ENCODE measurements at places on chromosomes 2 and 18. TPM values are rescaled to one million over a fixed set of nuclear protein-coding genes. Genes with fewer than 3 reads are reported as not detected.

The UGT1A9 gene
- not detected for total RNA-seq

The TXNDC2 gene
- total RNA-seq, result not detected

The LRRTM4 gene
- total RNA-seq, result not detected

The RAX gene
- 0.56 TPM for total RNA-seq

The RAMP1 gene
- total RNA-seq, result 0.47 TPM

The GAREM2 gene
- total RNA-seq, result 0.96 TPM

The SH3RF3 gene
- total RNA-seq, result 1.7 TPM

The CXCR1 gene
- not detected for total RNA-seq

The IL1A gene
- total RNA-seq, result 2.0 TPM

The PLEKHH2 gene
- total RNA-seq, result 2.4 TPM

- no peak for DNase-seq
Measured at GRCh38 chr2:196413821-196414274, 225.7 kb upstream of the CCDC150 start.

- no peak for DNase-seq
Measured at GRCh38 chr2:128270672-128271596, 47.7 kb downstream of the HS6ST1 start.

- no peak for DNase-seq
Measured at GRCh38 chr2:209208211-209208610, 215.6 kb upstream of the MAP2 start.

GRCh38 chr2:191032588-191033429, 18.8 kb upstream of the STAT1 start:
- no peak for DNase-seq

DNA sequence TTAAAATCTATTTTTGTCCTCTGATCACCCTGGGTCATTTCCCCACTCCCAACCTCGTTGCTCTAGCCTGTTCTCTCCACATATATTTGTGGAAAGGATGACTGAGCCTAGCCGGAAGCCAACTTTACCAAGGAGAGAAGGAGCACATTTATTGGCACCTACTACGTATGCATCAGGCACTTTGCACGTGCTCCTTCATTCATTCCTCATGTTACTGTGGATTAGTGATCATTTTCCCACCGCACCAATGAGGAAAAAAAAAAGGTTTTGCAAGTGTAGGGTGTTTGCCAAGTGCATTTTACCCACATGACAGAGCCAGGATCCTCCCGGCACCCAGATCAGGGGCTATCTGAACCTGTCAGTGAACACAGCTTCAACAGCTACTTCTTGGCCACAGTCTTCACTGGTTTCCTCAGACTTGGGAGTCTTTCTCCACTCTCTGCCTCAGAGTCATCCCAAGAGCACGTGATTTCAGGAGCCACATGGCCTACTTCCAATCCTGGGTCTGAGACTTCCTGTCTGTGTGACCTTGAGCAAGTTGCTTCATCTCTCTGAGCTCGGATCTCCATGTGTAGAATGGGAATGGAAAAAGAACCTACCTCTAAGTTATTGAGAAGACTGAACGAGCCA, 1.9 kb upstream of the C1QL2 start:
- no peak for DNase-seq

GRCh38 chr2:85854166-85854509, 34.7 kb downstream of the ST3GAL5 start:
- no peak for DNase-seq

GRCh38 chr18:45478889-45479288, 136.4 kb upstream of the SLC14A2 start:
- DNase-seq, result no peak

GRCh38 chr2:15724235-15724634, 132.6 kb downstream of the DDX1 start:
- no peak for DNase-seq

DNA sequence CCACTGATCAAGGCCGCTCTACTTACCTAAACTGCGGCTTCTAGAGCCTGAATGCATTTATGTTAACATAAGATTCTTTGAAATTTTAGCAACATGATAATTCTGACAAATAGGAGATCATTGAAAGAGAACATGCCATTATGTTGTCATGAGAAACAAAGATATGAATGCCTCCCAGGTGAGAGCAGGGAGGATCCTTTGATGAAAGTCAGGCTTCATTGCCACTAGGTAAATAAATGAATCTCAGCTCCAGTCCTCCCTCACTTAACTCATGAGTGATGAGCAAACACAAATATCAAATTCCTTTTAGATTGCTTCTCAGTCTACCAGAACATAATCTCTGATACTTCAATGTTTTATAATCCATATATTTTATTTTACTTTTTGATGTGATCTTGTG, 463.2 kb upstream of the CDH7 start:
- no peak for DNase-seq

- DNase-seq, result no peak
Measured at GRCh38 chr18:66550366-66550765, 53.5 kb downstream of the CDH19 start.

DNA sequence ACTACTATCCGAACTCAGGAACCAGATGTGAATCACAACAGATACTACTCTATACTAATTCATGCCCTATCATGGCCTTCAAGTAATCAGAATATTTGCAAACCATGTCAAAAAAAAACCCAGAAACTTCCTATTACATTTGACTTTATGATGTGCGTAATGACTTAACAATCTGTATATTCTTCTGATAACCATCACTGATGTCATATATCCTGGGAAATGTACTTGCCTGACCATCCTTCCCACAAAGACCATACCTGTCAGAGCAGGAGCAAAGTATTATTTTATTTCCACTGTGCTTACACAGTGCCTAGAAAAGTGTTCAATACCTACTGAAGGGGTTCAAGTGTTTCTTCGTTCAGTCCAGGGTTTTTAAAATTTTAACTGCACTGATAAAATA, 27.5 kb downstream of the PPP4R1 start:
- no peak for DNase-seq

DNA sequence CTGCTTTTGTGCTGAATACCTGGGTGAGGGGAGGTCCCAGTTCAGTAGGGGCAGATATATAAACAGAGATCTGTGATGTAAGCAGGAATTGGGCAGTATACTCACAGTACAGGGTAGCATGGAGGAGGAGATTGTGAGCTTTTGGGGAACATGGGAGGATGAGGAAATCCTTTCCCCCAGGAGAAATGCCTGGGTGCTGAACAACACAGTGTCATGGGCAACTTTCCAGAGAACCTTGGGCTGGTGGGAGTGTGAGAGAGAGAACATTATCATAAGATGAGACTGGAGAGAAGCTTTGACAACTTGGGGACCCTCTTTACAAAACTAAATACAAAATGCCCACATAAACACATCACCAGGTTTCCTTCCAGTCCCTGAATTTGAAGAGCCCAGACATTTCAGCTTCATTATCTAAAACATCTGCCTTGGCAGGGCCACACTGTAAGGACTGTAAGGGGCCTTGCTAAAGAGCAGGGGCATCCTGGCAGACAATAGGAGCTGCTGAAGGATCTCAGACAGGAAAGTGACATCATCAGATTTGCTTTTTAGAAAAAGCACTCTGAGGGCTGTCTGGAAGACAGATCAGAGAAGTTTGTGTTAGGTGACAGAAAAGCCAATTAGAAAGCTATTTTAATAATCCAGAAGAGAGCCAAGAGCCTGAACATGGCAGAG, 303.1 kb upstream of the FBXO11 start:
- DNase-seq, result no peak
